ENCODE measurements at places on chromosomes 7 and 10. TPM values are rescaled to one million over a fixed set of nuclear protein-coding genes. Genes with fewer than 3 reads are reported as not detected.
A peak's percentile ranks its signal among the peaks of the same experiment; 100 is the strongest.

NPTX2 gene
- 29.9 TPM for total RNA-seq

RAPGEF5 gene
- total RNA-seq, result 13.1 TPM

TEX47 gene
- not detected for total RNA-seq

PNLIPRP1 gene
- total RNA-seq, result not detected

WIPF3 gene
- total RNA-seq, result 5.9 TPM

- H3K27ac ChIP-seq, result no peak overlapping the region
- no peaks in the 10 kb centered on the region for H3K27me3 ChIP-seq
- H3K36me3 ChIP-seq, result no peaks in the 10 kb centered on the region
- no peak overlapping the region for H3K4me3 ChIP-seq
- DNase-seq, result no peak
Measured at GRCh38 chr7:89772276-89772675, 382.0 kb upstream of the STEAP1 start.

DNA sequence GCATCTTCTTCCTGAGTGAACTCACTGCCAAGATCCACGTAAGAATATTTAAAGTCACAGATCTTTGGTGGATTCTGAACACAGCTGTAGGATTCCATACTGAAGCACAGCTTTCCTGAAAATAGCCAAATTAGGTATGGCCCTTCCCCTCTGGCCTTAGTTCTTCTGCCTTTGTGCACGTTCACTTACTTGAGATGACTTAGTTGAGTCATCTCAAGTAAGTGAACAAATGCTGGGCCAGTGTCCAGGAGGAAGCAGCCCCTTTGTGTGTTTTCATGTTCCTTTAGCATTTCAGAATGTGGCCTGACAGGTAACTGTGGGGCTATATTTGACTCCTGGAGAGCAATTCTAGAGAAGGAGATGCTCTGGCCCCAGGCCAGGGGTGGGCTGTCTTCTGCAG is 51.5 kb downstream of the CCNY start:
- no peak overlapping the region for H3K27ac ChIP-seq
- H3K36me3 ChIP-seq, result no peaks in the 10 kb centered on the region
- H3K4me3 ChIP-seq, result no peak overlapping the region
- peaks cover 25% of the 10 kb centered on the region for H3K4me1 ChIP-seq
- DNase-seq, result no peak

DNA sequence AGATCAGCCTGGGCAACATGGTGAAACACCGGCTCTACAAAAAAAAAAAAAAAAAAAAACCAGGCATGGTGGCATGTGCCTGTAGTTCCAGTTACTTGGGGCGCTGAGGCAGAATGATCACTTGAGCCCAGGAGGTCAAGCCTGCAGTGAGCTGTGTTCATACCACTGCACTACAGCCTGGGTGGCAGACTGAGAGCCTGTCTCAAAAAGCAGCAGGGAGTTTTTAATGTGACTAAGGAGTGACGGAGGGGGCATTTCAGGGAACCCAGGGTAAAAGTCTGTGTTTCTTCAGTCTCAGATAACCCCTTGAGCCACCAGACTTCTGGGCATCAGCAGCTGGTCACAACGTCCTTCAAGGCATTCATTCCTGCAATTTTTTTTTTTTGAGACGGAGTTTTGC is 2.2 kb upstream of the C10orf95 start:
- H3K27ac ChIP-seq, result peak overlapping the region; percentile 86
- DNase-seq, result no peak
- peaks cover 49% of the 10 kb centered on the region for H3K4me1 ChIP-seq
- H3K4me3 ChIP-seq, result no peak overlapping the region

DNA sequence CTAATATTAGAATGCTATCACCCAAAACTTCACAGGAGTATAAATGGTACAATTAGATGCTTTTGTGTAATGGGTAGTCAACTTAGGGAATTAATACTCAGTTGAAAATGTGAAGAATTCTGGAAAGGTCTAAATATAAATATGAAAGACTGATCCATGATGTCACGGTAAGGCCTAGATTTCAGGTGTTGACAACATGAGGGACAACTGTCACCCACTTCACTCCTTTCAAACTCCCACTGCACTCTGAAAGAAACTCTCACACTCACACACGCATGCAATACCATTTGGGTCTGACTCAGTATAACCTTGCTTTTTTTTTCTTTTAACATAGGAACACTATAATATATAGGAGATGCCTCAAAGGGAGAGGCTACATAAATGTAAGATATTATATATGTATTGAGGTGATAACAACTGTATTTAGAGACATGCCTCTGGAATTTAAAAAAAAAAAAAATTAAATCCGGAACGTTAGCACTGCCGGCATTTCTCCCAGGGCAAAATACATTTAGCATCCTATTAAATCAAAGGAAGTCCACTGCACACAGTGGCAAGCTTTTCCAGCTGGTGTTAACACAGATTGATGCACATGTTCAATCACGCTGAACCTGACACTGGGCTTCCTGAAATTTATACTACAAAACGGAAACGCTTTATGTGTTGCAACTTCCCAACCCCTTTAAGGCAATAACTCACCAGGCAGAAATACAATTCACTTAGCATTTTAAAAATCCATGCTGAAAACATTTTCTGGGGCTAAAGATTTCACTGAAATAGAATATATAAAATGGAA is 74.9 kb downstream of the RSU1 start:
- no peak for DNase-seq
- no peak overlapping the region for H3K4me3 ChIP-seq
- H3K4me1 ChIP-seq, result no peaks in the 10 kb centered on the region
- H3K27ac ChIP-seq, result no peak overlapping the region

GRCh38 chr7:48441848-48442492 is 270.7 kb downstream of the ABCA13 start:
- no peaks in the 10 kb centered on the region for H3K4me1 ChIP-seq
- no peak overlapping the region for H3K27ac ChIP-seq
- H3K27me3 ChIP-seq, result no peaks in the 10 kb centered on the region
- H3K36me3 ChIP-seq, result no peaks in the 10 kb centered on the region
- no peak overlapping the region for H3K4me3 ChIP-seq
- DNase-seq, result no peak

- no peaks in the 10 kb centered on the region for H3K27me3 ChIP-seq
- H3K4me3 ChIP-seq, result no peak overlapping the region
- H3K36me3 ChIP-seq, result no peaks in the 10 kb centered on the region
- no peak for DNase-seq
- no peak overlapping the region for H3K27ac ChIP-seq
Measured at GRCh38 chr10:82472406-82473335, 597.7 kb downstream of the NRG3 start.

- no peaks in the 10 kb centered on the region for H3K36me3 ChIP-seq
- no peak for DNase-seq
- no peak overlapping the region for H3K4me3 ChIP-seq
- H3K27me3 ChIP-seq, result no peaks in the 10 kb centered on the region
Measured at GRCh38 chr7:89687211-89687610, 467.1 kb upstream of the STEAP1 start.

DNA sequence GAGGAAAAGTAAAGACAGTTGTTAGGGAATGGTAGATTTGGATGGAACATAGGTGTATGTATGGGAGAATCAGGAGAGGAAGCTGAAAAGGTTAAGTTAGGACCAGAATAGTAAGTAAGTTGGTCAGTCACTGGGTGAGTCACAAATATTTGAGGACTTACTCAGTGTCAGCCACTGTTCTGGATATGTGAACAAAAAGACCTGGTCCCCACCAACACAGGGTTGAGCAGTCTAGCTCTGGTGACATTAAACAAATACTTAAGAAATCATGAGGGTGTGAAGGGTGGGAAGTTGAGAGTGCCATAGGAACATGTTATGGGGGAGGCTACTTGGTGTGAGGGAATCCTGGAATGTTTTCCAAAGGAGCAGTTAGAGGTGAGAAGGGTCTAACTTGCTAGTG is 246.9 kb downstream of the PTEN start:
- H3K27me3 ChIP-seq, result no peaks in the 10 kb centered on the region
- no peaks in the 10 kb centered on the region for H3K36me3 ChIP-seq
- H3K4me1 ChIP-seq, result no peaks in the 10 kb centered on the region

DNA sequence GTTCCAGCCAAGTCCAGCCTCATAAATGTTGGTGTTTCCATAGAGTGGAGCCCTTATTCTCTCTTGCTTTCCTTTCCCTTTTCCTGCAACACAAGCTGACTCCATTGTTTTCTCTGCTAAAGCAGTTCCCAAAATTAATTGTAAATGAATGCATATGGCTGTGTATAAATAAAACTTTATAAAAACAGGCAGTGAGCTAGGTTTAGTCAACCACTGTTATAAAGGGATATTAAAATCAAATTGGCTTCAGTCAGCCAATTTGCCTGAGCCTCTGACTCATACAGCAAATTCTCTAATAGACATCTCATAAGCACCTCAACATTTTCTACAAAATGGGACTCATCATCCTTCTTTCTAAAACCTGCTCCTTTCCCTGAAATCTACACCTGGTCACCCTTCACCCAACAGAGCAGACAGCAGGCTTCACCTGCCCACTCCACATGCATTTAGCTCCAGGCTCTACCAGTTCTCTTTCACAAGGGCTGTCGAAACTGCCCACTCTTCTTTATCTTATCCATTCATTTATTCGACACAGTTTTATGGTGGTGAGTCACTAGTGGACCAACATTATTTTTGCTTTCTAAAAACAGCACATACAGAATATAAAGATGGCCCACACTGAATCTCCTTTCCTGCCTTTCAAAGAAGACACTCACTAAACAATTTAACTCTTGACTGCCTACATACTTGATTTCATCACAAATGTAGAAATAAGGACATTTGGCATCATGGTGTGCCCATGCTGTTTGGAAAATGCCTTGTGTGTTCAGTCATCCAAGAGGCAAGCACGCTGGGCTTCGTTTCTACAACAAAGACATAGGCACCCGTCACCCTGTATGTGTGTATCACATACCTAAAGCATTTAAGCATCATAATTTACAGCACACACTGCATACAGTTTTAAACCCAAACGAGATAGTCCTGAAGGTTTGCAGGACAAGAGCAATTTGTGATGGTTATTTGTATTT is 74.6 kb upstream of the C7orf33 start:
- H3K27me3 ChIP-seq, result no peaks in the 10 kb centered on the region
- no peaks in the 10 kb centered on the region for H3K4me1 ChIP-seq
- no peaks in the 10 kb centered on the region for H3K36me3 ChIP-seq
- no peak overlapping the region for H3K4me3 ChIP-seq
- DNase-seq, result no peak

- peaks cover 4% of the 10 kb centered on the region for H3K36me3 ChIP-seq
- no peak overlapping the region for H3K4me3 ChIP-seq
- no peak for DNase-seq
- no peak overlapping the region for H3K27ac ChIP-seq
- no peaks in the 10 kb centered on the region for H3K4me1 ChIP-seq
- no peaks in the 10 kb centered on the region for H3K27me3 ChIP-seq
Measured at GRCh38 chr7:154767821-154768415, 235.0 kb downstream of the PAXIP1 start.

DNA sequence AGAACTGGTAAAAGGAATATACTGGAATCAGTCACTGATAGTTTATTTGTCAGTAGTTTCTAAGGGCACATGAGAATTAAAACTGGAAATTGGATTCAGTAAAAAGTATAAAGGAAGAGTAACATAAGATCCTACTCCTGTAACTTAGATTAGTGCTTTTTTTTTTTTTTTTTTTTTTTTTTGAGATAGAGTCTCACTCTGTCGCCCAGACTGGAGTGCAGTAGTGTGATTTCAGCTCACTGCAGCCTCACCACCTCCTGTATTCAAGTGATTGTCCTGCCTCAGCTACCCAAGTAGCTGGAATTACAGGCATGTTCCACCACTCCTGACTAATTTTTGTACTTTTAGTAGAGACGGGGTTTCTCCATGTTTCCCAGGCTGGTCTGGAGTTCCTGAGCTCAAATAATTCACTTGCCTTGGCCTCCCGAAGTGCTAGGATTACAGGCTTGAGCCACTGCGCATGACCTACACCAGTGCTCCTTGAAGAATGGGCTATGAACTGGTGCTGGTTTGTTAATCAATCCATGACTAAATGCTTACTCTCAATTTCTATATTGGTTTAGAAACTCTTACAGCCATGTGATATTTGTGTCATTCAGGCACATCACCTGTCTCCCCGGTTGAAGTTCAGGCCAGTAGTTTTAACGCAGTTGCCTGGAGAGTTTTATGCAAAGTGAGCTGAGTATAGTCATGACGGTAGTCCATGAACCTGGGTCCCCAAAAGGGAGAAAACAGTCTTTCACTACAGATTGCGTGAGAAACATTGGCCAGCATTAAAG is 65.0 kb downstream of the ZEB1 start:
- DNase-seq, result no peak
- no peaks in the 10 kb centered on the region for H3K27me3 ChIP-seq
- no peak overlapping the region for H3K27ac ChIP-seq
- H3K36me3 ChIP-seq, result no peaks in the 10 kb centered on the region
- H3K4me1 ChIP-seq, result peaks cover 10% of the 10 kb centered on the region
- H3K4me3 ChIP-seq, result no peak overlapping the region

DNA sequence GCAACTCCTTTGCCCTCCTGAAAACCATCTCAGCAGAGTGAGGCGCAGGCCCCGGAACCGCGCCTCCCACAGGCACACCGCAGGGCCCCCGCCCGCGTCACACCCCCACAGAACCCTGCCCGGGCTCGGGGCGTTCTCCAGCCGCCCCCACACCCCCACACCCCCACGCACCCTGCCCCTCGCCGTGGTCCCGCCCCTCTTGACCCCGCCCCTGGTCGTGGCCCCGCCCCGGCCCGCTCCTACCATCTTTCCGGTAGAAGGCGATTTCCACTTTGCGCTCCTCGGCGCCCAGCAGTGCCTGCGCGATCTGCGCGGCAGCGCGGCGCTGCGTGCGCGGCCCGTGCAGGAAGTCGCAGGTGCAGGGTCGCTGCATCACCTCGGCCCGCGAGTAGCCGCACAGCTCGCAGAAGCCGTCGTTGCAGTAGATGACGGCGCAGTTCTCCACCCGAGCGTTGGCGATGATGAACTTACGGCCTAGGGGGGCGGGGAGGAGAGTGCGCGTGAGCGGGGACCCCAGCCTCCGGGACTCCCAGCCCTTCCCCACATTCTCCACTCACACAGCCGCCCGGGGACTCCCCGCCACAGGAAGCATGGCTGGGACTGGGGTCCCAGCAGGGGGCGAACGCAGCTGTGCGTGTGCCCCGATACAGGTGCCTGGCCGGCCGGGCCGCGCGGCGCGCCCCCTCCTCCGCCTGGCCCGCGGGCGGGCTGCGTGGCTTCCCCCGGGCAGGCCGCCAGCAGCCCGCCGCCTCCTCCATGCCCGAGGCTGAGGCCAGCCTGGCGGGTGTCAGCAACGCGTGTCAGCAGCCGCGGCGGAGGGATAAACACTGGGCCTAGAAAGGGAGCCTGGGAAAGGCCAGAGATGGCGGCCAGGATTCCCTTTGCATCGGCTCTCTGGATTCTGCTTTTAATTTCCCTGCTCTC is 3.4 kb downstream of the KCNH2 start:
- H3K4me1 ChIP-seq, result peaks cover 38% of the 10 kb centered on the region
- peak; percentile 54 for DNase-seq
- no peak overlapping the region for H3K27ac ChIP-seq
- H3K36me3 ChIP-seq, result no peaks in the 10 kb centered on the region

DNA sequence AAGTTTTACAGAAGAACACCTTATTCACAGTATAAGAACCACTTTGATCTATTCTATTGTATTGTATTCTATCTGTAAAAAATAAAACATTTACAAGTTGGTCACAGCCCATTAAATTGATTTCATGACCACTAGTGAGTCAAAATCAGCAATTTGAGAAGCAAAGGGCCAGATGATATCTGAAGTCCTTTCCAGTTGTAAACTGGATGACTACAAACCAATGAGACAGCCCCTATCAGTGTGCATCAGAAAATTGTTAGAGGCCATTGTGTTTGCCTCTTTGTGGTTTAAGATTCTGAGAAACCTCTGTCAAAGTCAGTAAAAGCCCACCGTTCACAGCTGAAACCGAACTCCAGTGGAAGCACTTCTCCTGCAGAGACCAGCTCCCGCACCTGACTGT is 54.8 kb downstream of the TBXAS1 start:
- H3K4me1 ChIP-seq, result no peaks in the 10 kb centered on the region
- no peak overlapping the region for H3K4me3 ChIP-seq
- H3K36me3 ChIP-seq, result no peaks in the 10 kb centered on the region
- no peak for DNase-seq
- H3K27ac ChIP-seq, result no peak overlapping the region
